Stimulated activated CD4-positive, alpha-beta T cell treated with anti-CD3 and anti-CD28 coated beads, Interleukin-1b, Interleukin-23, amount 100 ng/mL, for 48 hours (primary cell): ENCODE measurements at places on chromosomes 5 and 9.
A peak's percentile ranks its signal among the peaks of the same experiment; 100 is the strongest.

GRCh38 chr9:122202111-122202510 lies 26.6 kb downstream of the LHX6 start:
- no peak for DNase-seq

GRCh38 chr5:84265130-84265529 lies 119.5 kb downstream of the EDIL3 start:
- DNase-seq: no peak

- no peak for DNase-seq
These were observed at the start of gene SPARC for GRCh38 chr5:151686674-151687407. Gene SPARC (minus strand): TSS chr5:151686915. CDS start chr5:151676188, 10,727 bp downstream.

GRCh38 chr9:105151686-105151995 lies 92.8 kb upstream of the SLC44A1 start:
- DNase-seq: no peak

- no peak for DNase-seq
These were observed 4.9 kb downstream of the NEK6 start for GRCh38 chr9:124262649-124262972.

DNA sequence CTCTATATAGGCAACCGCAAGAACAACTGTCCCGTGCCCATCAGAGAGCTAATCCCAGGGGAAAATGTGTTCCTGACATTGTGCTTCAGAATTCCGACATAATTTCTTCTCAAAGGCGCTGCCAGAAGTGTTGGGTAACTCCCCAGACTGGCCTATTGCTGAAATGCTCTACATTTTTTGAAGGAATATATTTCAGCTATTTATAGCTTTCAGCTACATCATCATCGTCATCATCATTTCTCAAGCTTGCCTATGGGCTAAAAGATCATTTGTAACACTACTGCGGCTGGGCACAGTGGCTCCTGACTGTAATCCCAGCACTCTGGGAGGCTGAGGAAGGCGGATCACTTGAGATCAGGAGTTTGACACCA lies 49.7 kb downstream of the MYO10 start:
- DNase-seq: no peak

DNA sequence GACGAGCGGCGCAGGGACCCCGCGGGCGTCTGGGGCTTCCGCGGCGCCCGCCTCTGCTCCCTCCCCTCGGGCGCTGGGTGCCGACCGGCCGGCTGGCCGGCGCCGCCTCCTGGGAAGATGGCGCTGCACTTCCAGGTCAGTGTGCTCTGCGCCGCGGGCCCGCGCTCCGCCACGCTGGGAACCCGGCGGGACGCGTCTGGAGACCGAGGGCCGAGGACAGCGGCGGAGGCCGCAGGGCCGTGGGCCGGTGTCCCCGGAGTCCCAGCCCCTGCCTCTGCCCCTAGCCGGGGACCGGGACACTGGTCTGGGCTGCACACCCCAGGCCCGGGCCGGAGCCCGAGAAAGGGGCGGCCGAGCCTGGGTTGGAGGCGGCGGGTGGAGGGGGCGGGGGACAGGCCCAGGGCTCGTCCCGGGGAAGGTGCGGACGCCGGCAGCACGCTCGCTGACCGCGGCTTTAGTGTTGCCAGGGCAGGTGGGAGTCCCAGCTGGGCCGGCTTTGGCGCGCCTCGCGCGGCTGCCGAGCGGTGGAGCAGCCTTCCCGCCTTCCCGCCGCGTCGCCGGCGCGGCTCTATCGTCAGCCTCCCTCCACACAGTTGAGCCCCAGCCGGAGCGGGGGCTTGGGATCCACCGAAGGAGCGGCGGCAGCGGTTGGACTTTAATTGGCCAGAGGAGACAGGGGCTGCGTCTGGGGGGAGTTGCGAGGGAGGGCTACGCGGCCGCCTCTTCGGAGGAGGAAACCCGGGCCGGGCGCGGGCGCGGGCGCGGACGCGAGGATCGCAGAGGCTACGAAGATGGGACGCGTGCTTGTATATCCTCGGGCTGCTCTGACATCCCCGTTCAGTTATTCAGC lies at the start of gene RANBP17:
TSS of gene RANBP17 (plus strand) at position 102 of the 850 bp plus-strand sequence.
- no peak for DNase-seq

- peak; percentile 21 for DNase-seq
These were observed 118.4 kb downstream of the GDNF start for GRCh38 chr5:37721447-37721871.

DNA sequence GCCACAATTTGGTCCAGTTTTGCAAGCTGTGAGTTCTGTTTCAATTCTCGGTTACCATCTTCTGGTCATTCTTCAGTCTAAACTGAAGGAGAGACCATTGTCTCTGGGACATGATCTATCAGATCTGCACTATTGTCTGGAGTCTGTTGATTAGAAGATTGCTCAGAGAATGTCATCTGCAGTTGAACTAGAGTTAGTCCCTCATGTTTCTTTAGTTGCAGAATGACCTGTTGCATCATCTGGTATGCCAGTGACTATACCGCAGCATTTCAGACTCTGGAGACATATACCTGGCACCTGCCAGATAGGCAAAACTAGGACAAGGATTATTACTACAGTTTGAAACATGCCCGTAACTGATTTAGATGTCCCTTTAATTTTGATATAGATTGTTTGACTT lies 194.8 kb downstream of the LRRC70 start:
- DNase-seq: no peak

GRCh38 chr5:93589152-93589828 lies 6.3 kb downstream of the NR2F1 start:
- no peak for DNase-seq

DNA sequence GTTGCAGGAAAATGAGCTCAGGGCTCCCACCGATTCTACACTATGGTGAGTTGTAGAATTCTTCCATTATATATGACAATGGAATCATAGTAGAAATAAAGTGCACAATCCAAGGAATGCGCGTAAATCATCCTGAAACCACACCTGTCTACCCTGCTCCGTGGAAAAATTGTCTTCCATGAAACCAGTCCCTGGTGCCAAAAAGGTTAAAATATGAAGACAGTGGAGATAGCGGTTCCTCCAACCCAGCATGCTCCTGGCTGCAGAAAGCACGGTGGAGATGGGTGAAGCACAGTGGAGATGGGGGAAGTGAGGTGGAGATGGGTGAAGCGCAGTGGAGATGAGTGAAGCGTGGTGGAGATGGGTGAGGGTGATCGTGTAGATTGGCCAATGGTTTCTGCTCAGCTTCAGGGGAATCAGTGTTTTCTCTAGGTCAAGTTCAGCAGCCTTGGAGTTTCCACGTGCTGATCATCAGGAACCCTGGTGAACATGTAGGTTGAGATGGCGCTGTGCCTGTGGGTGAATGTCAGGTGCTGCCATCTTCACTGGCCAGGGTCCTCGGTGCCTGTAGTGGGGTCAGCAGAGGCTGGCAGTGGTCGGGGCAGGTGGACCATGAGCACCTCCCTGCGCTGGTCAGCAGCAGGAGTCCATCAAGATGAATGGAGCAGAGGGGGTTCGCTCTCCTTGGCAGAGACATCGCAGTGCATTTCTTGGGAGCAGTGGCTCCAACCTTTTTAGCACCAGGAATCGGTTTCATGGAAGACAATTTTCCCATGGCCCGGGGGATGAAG lies 20.3 kb downstream of the PAEP start:
- DNase-seq: no peak

DNA sequence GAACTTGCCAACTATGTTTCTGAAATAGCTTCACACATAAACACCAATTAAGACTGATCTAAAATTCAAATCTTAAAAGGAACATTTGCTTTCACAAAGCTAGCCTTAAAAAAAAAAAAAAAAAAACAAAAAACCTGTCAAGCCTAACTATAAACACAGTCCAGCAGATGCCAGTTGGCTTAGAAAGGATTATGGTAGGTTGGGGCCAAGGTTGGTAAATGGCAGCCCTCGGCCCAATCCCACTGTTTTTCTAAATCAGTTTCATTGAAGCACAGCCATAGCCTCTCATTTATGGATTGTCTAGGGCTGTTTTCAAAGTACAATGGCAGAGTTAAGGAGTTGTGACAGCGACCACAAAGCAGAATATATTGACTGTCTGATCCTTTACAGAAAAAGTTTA lies 75.7 kb upstream of the FRRS1L start:
- DNase-seq: no peak

DNA sequence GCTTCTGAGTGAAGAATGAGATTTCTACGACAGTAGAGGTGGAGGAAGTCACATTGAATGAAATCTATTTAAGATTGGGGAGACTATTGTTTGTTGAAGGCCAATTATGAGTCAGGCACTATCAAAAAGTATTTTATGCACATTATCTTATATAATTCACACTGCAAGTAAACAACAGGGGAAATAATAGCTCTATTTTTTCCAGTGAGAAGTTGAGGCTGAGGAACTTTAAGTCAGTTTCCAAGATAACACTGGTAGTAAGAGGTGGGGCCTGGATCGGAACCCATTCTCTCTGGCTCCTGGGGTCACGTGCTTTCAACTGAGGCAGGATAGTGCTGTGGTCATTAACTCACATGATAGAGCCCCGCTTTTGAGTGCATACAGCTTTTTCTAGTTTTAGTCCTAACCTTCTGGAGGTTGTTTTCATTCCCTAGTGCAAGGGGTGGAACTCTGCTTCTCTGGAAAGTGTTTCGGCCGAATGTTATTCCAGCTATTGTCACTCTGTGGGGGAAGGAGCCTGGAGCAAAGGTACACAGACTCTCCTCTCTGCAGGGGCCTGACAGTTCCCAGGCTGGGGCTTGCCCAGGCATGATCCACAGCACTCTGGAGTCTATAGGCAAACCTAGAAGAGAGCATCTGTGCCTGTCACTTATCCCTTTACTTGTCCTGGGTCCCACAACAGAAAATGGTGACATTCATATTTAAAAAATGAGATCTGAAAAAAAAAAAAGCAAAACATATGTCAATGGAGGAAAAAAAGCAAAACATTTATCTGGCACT lies 352.4 kb upstream of the ACTBL2 start:
- no peak for DNase-seq

DNA sequence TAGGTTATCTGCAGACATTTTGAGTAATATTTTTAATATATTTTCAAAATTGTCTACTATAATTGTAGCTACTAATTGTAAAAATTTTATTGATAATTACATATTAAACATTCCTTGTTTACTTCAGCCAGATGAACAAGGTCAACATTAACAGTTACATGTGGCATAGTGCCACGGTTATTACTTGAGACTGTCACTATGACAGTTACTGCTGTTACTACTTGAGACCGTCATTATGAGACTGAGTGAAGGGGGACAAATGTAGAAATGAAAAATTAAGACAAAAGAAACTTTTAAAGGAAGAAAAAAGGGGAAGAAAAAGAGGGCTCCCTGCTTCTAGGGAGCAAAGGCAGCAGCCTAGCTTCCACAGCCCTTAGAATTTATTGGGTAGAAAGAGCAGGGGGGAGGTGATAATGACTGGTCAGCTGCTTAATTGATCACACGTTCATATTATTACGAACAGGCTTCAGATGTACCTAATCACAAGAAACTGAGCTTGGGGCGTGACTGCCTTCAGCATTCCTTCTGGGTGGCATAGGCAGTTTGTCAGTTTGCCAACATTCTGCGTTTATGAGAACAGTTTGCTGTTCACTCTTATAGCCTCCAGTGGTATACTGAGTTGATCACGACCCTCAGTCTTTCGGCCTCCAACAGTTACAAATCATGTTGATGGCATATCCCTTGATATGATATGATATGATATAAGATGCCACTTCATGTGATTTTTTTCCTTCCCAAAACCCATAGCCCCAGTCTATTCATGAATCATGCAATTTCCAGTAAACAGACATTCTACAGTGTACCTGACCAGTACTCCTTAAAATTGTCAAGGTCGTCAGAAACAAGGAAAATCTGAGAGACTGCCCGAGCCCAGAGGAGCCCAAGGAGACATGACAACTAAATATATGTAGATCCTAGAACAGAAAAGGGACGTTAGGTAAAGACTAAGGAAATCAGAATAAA lies 13.1 kb downstream of the MARCHF6 start:
- no peak for DNase-seq

- no peak for DNase-seq
These were observed 4.7 kb upstream of the CNTFR start for GRCh38 chr9:34594177-34594576.

DNA sequence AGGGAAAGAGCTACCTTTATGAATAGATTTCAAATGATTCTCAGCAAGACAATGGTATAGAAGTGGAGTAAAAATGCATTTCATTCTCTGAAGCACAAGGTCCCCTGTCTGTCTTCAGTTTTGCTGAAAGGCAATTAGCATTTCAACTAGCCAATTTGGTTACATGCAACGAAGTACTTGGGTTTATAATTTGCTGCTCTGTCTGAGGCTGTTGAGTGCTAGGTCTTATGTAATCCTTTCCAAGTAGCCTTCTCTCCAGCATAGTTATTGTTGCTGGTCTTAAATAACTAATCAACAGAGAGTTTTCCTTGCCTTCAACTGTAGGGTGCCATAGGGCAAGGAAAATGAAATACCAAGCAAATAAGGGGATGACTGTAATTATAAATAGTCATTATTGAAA lies 4.5 kb downstream of the ADGRV1 start:
- no peak for DNase-seq

DNA sequence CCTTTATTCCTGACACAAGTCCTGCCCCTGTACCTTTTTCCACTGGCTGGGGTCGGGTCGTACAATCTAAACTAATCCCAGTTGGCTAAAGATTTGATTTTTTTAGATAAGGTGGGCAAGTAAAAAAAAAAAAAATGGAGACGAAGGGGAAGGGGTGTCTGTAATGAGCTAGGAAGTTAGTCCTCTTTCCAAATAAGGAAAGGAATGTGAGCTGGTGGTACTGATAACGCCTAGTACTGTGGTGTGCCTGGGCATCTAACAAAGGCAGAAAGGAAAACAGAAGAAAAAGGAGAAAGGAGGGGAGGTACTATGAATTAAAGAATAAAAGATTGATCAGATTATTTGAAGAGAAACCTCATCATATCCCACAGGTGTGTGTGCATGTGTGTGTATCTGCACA lies 21.3 kb downstream of the PRDM9 start:
- no peak for DNase-seq

GRCh38 chr5:149759986-149760853 lies 30.1 kb downstream of the PPARGC1B start:
- no peak for DNase-seq

DNA sequence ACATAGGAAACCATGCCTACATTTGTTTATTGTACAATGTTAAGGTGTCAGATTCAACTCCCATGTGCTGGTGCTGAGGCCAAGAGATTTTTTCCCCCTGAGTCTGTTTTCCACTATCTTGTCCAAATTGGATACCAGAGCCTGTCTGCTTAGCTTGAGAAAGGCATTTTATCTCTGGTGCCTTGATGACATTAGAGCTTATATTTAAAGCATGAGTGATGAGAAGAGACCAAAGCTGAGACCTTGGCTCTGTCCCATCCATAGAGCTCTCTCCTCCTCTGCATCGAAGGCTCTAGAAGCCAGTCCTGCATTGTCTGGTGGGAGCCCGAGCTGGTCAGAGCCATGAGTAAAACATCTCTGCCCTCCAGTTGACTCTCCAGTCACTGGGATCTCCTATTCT lies 10.4 kb upstream of the PPP2CA start:
- DNase-seq: no peak

GRCh38 chr5:146993876-146994530 lies 115.4 kb upstream of the PPP2R2B start:
- DNase-seq: no peak

- DNase-seq: no peak
These were observed 3.1 kb upstream of the ZSWIM6 start for GRCh38 chr5:61328791-61329549.

- DNase-seq: no peak
These were observed 342.8 kb downstream of the EBF1 start for GRCh38 chr5:158756871-158757270.

DNA sequence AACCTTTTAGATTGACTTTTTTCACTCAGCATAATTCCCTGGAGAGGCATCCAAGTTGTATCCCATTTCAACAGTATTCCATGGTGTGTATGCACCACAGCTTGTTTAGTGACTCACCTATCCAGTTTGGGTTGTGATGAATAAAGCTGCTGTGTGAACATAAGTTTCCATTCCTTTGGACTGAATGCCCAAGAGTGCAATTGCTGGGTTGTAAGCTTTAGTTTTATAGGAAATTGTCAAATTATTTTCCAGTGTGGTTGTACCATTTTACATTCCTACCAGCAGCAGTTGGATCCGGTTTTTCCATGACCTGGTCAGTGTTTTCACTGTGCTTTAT lies 60.9 kb upstream of the TMED7 start:
- DNase-seq: no peak
